ENCODE measurements at places on chromosomes 1 and 21.

DNA sequence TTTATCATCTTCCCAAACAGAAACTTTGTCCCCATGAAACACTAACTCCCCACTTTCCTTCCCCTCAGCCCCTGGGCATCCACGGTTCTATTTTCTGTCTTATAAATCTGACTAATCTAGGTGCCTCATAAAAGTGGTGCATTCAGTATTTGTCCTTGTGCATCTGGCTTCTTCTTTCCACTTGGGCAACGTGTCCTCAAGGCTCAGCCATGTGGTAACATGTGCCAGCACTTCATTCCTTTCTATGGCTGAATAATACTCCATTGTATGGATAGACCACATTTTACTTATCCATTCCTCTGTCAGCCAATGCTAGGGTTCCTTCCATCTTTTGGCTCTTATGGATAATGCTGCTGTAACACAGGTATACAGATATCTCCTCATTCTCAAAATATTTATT lies 305.0 kb upstream of the RUNX1 start:
- DNase-seq = no peak

- DNase-seq = no peak
Measured at GRCh38 chr1:67892476-67893125, 59.3 kb upstream of the GNG12 start.

GRCh38 chr1:40840526-40841323 lies 21.4 kb downstream of the CITED4 start:
- DNase-seq = no peak

- no peak for DNase-seq
Measured at GRCh38 chr1:42927274-42927841, 31.3 kb downstream of the SLC2A1 start.

GRCh38 chr1:23215751-23216449 lies 1.4 kb downstream of the HTR1D start:
- no peak for DNase-seq
